Kidney capillary endothelial cell (primary cell): ENCODE measurements at places on chromosomes 7 and 10.

DNA sequence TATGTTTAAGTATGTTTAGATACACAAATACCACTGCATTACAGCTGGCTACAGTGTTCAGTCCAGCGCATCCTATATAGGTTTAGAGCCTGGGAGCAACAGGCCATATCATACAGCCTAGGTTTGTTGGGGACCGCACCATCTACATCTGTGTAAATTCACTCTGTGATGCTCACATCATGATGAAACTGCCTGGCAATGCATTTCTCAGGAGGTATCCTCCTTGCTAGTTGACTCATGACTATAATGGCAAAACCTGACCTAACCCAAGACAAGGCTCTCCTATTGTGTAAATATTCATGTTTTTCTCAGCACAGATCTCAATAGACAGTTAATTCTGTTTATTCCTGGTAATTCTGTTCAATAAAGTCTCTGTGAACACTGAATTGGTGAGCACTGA lies 240.7 kb upstream of the PFKP start:
- no peak for DNase-seq

GRCh38 chr10:51926337-51926736 lies 226.9 kb upstream of the CSTF2T start:
- no peak for DNase-seq

- DNase-seq: no peak
Observed at GRCh38 chr10:104304927-104305326, 33.3 kb downstream of the ITPRIP start.

GRCh38 chr7:142812437-142813215 lies 41.9 kb downstream of the PRSS2 start:
- no peak for DNase-seq

DNA sequence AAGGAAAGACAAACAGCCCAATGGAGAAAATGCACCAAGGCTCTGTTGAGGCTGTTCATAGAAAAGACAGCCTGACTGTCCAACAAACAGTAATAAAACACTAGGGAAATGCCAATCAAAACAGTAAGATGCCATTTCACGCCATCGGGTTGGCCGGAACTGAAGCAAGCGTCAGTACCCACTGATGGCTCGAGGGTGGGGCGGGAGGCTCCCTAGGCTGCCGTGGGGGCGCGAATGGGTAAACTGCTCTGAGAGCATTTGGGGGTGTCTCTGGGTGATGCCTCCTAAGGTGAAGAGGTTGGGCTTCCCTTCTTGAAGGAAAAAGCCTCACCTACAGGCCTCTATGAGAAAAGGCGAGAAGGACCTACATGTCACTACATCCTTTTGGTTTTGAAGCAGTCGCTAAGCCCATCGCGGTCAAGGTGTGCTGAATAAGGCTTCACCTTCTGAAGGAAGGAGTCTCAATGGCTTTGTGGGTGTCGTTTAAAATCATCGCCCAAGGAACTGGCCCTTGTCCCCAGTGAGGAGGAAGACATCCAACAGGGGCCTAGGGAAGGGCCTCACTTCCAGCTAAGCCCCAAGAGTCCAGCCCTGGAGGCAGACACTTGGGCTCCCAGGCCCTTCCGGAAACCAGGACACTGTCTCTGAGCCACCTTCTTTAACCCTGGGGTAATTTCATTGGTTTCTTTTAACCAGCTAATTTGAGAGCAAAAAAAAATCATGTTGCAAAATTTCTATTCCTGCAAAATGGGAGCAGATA lies 98.5 kb upstream of the PPP2R2D start:
- DNase-seq: no peak

- DNase-seq: no peak
Observed at GRCh38 chr7:123876557-123877256, 31.7 kb downstream of the HYAL4 start.
